ENCODE measurements at places on chromosomes 6 and 20. TPM values are rescaled to one million over a fixed set of nuclear protein-coding genes. Genes with fewer than 3 reads are reported as not detected.

Gene C6orf15
- not detected for total RNA-seq

Gene LAMA2
- total RNA-seq, result 1.5 TPM

GRCh38 chr20:59434960-59435359 lies 134.5 kb downstream of the EDN3 start:
- DNase-seq, result no peak

DNA sequence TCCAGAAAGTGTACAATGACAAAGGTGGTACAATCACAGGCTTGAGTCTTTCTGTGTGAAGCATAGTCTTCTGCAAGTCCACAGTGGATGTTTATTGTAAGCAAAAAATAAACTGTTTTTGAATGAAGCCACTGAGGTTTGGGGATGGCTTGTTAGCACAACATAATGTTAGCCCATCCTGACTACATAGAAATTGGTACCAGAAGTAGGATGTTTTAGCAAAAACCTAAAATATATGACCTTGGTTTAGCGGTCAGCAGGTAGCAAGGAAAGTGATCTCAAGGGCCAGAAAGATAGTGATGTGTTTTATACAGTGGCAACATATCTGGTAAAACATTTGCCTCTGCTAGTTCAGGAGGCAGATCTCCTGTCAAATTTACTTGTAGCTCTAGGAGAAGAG lies 15.8 kb downstream of the PLAGL1 start:
- no peak for DNase-seq

DNA sequence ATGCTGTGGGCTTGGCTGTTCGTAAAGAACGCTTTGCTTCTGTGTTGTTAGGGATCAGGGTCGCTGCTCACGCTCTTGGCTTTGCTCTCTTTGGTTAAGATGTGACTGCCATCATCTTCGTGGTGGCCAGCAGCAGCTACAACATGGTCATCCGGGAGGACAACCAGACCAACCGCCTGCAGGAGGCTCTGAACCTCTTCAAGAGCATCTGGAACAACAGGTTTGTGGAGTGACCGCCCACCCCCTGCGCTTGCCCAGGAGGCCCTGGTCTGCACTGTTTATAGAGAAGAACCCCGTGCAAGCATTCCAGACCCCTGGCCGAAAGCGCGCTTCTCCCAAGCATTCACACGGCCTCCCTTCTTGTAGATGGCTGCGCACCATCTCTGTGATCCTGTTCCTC lies 57.1 kb downstream of the GNAS start:
- no peak for DNase-seq

DNA sequence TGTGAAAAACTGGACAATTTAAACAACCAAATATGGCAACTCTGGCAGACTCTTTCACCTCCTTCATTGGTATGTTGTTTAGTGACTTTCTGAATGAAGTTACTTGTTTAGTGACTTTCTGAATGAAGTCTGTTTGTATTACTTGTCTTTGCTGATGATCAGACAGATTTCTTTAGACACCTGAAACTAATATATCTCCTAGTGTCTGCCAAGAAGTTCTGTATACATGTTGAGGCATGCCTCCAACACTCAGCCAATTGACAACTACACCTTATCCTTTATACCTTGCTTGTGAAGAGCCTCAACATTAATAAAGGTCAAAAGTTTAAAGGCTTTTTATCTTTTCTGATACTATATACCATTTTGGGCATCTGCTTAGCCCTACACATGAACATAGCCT lies 725.4 kb upstream of the EPHA7 start:
- DNase-seq, result no peak

- no peak for DNase-seq
These were observed 30.4 kb downstream of the TM9SF4 start for GRCh38 chr20:32139947-32140346.

DNA sequence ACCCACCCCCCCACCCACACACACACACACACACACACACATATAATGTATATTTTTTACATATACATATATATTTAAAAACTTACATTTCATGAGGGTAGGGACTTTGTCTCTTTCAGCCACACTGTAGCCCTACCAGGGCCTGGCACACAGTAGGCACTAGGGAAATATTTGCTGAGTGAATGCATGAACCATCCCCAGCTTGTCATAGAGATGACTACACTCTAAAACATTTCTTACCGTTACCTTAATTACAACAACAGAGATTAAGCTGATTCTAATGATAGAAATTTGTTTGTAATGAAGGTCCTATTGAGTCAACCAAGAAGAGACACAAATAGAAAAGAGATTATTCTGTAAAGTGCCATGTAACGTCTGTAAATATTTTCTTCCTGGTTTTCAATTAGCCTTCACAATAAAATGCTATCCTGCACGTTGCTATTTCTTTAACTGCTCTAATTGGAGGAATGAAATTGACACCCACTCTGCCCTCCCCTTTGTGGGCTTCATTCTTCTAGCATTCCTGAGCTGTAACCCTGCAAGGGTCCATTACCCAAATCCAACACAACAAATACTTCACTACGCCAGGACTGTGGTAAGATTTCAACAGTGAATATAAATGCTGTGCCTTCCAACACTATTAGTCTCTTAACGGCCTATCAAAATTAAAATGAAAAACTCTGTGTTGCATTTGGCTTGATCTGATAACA lies 30.8 kb downstream of the SIM1 start:
- DNase-seq, result no peak

DNA sequence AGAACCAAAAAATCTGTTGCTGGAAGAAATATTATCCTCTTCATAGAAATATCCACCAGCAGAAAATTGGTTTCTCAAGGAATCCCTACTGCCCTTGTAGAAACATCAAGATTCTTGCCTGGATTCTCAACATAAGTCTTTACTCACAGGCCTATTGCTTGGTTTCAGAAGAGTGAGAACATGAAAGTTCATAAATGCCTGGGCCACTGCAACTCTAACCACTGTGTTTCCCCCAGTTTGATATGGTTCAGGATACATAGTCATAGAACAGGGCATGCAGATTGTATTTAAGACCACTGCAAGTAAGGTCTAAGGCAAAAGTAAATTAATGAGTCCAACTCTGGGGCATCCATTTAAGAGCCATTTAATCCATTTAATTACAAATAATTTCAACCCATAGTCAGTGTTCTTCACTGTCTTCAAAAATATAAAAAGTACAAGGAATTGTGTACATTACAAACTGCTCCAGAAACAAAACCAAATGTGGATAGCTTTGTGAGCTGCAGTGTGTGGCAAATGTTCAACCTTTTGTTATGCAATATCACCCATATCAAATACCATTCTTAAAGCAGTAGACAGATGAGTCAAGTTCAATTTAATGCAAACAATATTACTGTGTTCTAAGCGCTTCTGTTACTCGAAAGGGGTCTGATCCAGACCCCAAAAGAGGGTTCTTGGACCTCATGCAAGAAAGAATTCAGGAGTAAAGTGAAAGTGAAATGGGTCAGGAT lies 83.3 kb downstream of the OPRM1 start:
- DNase-seq, result no peak

- DNase-seq, result no peak
These were observed 114.9 kb downstream of the NRSN1 start for GRCh38 chr6:24240943-24241342.

GRCh38 chr20:3745686-3746173 lies 13.2 kb downstream of the HSPA12B start:
- DNase-seq, result no peak

GRCh38 chr6:22155551-22155950 lies 141.3 kb downstream of the PRL start:
- DNase-seq, result no peak

Measured in activated CD8-positive, alpha-beta T cell treated with anti-CD3 and anti-CD28 coated beads for 36 hours (primary cell).